Activated CD4-positive, alpha-beta T cell treated with anti-CD3 and anti-CD28 coated beads, Interleukin-2, amount 50 U/mL, for 1 hour (primary cell): ENCODE measurements at places on chromosomes 4 and X.

GRCh38 chr4:40515398-40516293 lies 114.0 kb downstream of the RBM47 start:
- DNase-seq: no peak

- DNase-seq: no peak
These were observed 39.3 kb upstream of the NYX start for GRCh38 chrX:41407816-41408215.

DNA sequence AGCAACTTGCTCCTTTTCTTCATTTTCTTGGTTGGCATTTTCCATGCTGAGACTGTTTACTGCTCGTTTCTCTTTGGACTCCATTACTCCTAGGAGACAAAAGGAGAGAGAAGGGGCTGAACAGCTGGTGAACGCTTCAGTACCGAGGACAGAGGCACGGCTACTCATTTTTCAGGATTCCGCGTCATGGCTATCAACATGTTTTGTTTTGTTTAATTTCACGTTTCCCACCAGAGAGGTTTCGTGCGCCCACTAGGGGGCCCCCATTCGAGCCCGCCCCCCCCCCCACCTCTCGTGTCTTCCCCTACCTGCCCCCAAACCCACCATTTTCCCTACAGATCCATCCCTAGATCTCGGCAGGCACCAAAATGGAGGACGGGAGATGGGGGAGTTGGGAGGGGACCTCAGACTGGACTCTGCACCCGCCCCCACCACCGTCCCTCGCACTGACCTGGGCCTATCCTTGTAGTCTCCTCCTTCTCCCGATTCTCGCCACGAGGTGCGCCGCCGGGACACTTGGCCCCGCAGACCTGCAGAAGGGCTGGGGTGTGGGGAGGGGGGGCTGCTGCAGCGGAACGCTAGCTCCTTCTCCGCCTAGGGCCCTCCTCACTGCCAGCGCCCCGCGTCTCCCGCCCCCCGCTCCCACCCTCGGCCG lies 653 bp downstream of the BEX1 start:
- no peak for DNase-seq

DNA sequence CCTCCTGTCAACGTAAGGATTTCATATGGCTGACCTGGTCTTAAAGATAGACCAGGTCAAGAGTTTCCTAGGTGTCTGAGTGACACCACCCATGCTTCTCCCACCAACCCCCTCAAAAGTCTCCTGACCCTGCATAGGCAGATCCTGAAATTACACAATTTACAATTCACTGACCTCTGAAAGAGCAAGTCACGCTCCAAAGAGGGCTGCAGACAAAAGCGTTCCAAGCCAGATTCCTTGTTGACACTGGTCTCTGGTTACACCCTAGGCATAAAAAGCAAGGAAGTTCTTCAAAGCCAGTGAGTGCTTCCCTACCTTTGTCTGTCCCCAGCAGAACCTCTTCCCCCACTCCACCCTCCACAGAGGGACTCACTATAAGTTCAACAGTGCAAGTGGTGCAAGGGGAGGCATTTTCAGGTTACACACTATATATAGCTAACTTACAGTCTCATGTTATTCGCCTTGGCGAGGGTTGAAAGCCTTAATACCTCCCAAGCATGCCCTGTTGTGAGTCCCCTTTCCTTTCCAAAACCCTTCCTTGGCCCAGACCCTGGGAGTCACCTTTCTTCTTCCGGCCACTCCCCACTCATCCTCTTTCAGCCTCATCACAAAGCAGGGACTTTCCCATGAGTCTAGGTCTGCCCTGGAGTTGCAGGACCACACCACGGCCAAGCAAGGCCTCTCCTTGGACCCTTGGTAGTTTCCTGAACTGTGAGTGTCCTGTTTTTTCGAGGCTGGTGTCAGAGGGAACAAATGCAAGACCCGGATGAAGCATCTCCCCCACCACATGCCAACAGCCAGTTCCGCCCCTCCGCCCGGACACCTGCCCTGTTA lies 58.0 kb upstream of the KLF3 start:
- no peak for DNase-seq

DNA sequence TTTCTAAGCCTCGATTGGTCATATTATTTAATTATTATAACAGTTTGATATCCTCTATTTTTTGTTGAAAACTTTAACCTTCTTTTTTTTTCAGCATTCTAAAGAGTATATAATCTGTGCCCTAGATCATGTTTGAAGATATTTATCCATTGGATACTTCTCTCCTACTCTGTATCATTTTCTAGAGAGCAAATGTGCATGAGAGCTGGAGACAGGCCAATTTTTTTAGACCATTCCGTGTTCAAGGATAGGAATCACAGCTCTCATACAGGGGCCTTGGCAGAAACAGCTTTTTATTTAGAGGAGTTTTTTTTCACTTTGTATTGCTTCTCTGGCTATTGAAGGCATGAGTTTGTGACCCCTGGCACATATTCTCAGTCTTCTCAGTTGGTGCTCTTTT lies 57.7 kb upstream of the TBC1D14 start:
- DNase-seq: no peak

DNA sequence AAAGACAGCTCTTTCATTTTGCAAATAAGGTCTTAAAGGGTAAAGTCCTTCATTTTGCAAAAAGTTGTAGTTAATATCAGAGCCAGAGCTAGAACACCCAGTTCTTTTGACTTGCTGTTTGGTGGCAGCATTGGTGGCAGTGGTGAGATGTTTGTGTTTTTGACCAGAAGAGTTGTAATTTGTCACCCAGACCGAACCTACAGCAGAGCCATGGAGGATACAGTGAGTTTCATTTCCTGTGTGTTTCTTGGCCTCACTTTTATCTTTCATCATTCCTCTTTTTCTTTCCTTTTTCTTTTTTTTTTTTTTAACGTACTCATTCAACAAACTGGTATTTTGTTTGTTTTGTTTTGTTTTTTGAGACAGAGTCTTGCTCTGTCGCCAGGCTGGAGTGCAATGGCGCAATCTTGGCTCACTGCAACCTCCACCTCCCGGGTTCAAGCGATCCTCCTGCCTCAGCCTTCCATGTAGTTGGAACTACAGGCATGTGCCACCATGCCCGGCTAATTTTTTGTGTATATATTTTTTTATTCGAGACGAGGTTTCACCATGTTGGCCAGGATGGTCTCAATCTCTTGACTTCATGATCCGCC lies 116.4 kb downstream of the AFF1 start:
- no peak for DNase-seq

GRCh38 chr4:73615613-73616012 lies 4.6 kb downstream of the RASSF6 start:
- no peak for DNase-seq

DNA sequence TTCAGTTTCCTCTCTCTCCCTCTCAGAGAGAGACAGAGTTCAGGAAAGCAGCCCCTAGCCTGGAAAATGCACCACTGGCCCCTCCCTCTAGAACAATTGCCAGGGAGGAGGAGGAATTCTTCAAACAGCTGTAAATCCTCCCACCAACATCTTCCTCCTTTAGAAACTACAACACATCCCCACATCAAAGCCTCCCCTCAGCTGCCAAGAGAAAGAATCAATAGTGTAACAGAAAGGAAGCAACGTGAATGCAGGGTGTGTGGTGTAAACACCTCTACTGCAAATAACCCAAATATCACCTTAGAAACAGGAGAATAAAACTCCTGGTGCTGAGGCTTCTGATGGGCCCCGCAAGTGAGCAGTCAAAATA lies 249.9 kb upstream of the GATB start:
- no peak for DNase-seq

DNA sequence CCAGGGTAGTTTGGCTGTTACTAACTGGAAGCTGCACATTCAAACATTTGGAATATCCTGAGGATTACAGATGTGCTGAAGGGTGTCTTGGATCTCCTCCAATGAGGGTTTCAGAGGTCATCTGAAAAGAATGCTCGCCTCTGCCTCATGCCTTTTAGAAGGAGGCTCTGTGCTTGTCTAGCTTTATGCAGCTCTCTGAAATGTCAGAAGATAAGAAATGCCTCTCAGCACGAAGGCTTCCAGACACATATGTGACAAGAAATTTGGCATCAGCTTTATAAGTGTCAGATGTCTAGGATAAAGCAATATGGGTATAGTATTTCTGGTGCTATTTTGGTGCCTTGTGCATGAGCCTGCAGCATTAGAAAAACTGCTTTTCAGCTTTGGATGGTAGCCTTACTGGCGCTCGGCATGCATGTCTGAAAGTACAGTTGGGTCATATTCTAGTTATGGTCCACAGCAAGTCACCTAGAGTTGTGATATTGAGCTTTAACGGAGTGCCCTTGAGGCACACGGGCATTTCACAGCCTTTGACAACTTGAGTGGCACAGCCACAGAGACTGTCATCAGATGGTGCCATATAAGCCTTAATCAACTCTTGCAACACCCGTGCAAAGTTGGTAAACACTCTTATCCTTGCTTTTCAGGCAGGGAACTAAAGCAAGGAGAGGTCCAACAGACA lies 70.8 kb upstream of the PGRMC2 start:
- no peak for DNase-seq

- DNase-seq: no peak
These were observed 53.2 kb downstream of the MTM1 start for GRCh38 chrX:150621652-150622051.

DNA sequence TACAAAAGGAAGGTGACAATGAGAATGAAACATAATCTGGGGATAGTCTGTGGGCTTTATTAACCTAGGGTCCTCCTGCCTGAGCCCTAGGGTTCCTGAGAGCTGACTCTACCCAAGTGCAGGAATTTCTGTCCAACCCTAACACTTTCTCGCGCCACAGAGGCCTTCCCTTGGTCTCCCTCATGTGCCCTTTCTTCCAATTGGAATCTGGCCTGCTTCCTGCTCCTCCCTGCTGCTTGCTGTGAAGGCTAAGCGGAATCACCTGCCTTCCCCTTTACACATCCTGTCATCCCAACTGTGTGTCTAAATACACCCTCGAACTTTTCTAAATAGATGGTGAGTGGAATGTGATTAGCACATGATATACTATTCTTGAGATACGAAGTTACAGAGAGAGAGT lies 5.9 kb downstream of the MAGEA11 start:
- DNase-seq: no peak

DNA sequence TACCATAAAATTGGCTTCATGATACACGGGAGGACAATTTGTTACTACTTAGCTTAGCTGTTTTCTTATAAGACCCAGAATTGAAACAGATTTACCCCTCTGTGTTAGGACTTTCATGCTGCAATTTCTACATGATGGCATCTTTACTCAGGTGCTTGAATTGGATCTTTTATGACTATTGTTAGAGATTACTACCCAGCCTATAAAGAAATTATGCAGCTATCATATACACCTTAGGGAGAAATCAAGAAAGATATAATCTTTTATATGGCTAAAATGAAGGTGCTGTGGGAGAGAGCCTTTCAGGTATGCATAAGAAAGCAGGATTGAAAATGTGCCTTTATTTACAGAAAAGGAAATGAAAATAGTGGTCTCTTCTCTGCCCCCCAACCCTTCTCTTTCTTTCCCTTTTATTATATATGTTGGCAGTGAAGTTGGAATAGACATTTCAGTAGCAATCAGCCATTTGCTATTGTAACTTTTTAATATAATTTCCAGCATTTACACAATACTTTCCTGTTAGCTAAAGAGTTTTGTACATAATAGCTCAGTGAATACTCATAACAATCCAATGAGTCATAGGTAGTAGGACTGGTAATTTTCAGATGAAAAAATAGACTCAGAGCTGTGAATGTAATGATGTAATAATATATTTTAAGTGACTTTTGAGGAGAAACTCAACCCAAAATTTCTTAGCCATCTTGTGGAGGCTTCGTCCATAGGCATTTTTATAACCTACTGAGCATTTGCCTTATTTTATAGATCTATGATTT lies 311.8 kb downstream of the ADGRL3 start:
- no peak for DNase-seq

GRCh38 chrX:119194621-119195020 lies 41.5 kb upstream of the PGRMC1 start:
- DNase-seq: no peak

- DNase-seq: no peak
These were observed 2.0 kb downstream of the AFP start for GRCh38 chr4:73438048-73438447.

- peak; percentile 52 for DNase-seq
These were observed at the start of gene CHST7 for GRCh38 chrX:46573331-46573891. Gene CHST7, plus strand, starts transcription at chrX:46573765. Its CDS starts 167 bp downstream, at chrX:46573932.

DNA sequence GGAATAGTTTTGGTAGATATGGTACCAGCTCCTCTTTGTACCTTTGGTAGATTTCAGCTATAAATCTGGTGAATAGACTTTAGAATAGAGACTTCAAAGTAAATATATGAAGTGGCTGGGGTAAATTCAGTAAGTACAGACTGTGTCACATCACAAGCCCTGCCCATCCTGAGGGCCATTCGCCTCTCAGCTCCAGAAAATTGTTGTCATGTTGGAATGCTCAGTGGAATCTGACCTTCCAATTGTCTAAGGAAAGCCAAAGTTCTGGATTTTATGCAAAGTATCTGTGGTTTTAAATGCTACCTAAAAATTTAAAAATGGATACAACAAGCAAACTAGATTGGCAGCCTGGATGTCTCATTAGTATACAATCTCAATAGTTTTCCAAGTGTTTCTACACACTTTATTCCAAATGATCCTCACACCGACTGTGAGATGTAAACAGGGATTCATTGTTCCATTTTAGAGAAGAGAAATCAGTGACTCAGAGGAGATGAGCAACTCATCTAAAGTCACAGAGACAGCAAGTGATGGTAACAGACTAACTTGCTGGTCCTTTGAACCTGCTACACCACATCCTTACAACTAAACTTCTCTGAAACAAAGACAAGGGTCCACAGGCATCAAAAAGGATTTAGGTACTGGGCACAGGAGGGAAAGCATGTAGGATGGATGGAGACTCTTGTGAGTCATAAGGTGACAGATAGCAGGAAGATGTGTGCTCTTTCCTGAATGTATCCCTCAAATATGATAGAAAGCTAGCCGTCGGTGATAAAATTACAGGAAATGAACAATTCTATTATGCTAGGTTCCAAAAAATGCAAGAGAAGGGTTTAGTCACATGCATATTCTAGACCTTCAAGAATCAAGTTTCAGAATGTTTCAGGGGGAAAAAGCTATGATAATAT lies 127.3 kb downstream of the ATP10D start:
- no peak for DNase-seq

DNA sequence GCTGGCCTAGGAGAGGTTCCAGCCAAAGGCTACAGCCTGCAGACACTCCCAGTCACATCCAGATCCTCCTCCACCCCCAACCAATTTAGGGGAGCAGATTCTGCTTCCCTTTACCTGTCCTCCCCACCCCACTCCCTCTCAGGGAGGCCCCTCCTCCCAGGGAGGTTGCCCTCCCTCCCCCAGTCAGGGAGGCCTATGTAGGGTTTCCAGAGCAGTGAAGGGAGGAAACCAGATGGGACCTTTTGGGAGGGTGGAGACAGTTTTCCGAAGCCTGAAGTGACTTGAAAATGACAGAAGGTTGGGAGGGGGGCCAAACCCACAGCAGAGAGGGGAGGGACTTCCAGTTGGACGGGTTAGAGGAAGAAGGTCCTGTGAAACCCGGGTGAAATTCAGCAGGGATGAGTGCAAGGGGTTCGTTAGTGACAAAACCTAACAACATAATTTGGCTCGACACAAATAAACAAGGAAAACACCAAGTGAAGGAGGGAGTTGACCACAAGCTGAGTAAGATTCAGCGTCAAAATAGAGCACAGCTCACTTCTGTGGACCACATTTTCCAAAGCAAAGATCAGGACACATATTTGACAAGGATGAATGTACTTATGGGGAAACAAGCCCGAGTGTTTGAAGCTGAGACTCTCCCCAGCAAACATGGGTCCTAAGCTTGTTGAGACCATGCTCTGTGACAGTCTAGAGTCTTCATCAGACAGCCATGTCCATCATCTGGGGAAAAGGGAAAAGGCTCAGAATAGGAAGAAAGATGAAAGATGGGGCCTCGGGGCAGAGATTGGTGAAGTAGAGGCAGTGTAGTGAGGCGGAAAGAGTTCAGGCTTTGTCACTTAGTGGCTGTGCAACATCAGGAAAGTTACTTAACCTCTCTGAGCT lies 46.4 kb downstream of the PRPS1 start:
- peak; percentile 46 for DNase-seq

- DNase-seq: no peak
These were observed 262.8 kb downstream of the DKK2 start for GRCh38 chr4:106773076-106773905.
